ENCODE measurements at places on chromosomes 16 and 17.

DNA sequence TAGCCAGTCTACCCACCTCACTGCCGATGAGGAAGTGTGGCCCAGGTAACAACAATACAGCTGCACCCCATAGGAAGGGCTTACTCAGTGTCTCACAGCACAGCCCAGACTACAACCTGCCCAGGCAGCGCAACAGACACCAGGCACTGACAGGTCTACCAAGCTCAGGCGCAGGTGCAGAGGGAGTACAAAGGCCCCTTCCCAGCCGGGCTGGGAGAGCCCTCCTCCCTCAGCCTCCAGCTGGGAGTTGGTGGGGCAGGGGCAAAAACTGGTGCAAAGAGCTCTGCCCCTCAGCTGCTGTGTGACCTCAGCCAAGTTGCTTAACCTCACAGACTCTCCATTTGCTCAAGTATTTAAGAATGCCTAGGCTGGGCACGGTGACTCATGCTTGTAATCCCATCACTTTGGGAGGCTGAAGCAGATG, 112.6 kb upstream of the LHX1 start:
- DNase-seq = no peak

GRCh38 chr17:28468781-28469180, 4.7 kb upstream of the SLC13A2 start:
- DNase-seq = no peak

DNA sequence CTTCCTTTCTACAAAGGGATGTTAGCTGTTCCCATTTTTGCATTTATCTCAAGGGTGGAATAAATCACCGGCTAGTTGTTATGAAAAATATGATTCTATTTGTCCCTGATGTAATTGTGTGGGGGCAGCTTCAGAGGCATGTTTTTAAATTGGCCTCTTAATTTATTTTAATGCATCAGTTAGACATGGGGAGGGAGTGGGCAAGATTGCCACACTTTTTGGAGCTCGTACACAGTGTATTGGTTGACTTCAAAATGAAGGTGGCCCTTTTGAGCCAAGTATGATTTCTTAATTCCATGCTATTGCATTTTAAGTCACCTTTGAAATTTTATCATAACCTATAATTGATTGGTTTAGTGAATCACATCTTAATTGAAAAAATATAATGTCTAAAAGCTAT, 223.7 kb downstream of the CDH11 start:
- no peak for DNase-seq

DNA sequence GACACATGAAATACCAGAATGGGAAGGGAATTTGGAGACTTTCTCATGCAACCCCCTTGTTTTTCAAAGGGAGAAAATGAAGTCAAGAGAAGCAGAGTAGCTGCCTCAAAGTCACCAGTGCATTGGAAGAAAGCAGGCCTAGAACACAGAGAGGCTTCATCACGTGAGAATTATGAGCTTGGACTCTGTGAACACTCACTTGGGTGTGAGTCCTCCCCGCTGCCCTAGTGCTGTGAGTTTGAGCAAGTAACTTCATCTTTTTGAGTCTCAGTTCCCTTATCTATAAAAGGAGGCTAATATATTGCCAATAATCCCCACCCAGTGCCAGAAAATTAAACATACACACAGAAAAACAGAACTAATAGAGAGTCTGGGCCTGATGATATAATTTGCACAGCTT, 315.8 kb downstream of the XYLT1 start:
- DNase-seq = no peak

GRCh38 chr16:6483469-6484033, 849.1 kb upstream of the RBFOX1 start:
- no peak for DNase-seq

DNA sequence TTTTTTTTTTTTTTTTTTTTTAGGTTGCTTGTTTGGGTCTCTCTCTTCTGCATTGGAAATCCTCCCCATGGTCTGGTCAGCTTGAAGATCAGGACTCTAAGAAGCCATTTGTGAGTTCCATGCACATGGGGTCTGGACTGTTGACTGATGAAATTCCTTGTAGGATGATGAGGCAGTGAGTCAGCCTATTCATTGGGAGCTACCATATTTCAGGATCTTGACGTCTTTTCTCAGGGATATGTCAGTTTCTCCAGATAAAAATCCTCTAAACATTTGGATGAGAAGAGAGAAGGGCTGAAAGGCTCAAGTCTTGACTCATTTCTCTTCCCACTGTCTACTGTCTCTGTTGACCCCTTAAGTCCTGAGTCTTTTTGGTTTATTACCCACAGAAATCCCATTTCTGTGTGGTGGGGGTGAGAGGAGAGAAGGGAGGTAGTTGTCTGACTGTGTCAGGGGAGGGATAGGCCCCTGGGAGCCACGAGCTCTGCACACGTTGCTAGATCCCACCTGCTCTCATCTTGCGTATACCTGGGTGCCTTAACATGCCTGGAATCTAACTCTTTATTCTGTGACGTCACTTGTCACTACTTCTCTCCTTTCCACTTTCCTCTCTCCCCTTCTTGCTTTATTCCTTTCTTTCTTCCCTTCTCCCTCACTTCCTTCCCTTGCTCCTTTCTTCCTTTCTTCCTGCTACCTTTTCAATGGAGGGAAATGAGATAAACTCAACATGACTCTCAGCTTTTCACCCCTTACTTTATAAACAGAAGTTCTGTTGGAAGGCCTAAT, 333.1 kb upstream of the XYLT1 start:
- no peak for DNase-seq

DNA sequence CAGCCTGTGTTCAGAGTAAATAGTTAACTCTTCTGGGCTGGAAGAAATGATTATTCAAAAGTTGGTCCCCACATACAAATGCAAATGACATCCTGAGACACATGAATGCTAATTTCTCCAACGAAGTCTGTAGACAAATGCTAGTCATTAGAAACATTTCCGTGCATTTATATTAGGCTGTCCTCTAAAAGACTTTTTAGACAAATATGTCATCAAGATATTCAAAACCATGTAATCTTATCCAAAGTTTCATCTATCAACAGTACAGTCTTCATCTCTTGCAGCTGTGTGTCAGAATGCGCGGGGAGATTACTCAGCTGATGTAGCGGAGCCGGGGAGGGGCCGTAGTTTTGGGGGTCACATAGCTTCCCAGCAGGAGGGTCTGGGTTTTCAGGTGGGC, 33.8 kb upstream of the MAF start:
- no peak for DNase-seq

- peak; percentile 15 for DNase-seq
These were observed 90.4 kb downstream of the MARF1 start for GRCh38 chr16:15552507-15552906.

- DNase-seq = peak; percentile 87
These were observed 2.6 kb upstream of the GRIN2C start for GRCh38 chr17:74862108-74862901.

- no peak for DNase-seq
These were observed 325.8 kb downstream of the CBLN1 start for GRCh38 chr16:48955837-48956236.

DNA sequence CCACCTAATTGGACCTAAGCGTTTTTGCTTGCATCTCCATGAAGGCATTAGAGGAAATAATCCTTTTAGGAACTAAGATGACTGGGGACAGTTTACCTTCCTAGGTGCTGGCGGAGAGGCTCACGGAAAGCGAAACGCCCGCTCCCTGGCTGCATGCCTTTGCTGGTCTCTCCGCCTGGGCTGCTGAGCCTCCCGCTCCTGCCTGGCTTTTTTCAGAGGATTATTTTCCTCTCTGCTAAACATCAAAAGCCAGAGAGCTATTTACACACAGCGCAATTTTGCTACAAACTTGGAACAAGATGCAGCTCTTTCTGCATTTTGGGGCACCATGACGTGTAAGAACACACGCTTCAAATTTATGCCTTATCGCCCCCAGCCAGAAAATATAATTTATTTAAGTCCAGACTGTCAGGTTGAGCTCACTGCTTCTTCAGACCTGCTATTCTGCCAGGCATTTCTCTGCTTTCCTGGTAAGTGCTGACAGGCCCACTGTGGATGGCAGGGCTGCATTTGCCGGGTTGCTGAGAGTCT, 124.4 kb downstream of the SPACA3 start:
- no peak for DNase-seq

DNA sequence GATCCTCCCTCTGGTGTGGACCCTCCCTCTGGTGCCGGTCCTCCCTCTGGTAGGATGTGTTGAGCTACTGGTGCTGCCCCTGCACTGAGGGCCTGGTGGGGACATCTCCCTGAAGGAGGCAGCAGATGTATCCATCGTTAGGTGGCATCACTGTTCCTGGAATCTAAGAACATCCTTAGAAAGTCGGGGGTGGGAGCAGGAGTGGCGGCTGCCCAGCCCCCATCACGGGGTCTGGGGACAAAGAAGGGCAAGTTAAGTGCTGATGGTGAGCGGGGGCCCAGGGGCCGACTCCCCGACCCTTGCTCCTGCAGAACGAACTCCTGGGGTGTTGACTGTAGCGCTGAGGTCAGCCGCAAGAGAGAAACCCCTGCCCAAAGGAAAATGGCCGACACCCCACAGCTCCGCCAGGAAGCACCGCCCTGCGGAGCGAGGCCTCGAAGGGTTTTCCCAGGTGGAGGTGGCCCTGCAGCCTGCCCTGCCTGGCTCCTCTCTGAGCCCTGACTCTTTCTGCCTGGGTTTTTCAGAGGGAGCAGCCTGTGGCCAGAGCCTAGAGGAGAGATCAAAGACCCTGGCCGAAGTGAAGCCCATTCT, 5.5 kb downstream of the CTU2 start:
- DNase-seq = no peak

DNA sequence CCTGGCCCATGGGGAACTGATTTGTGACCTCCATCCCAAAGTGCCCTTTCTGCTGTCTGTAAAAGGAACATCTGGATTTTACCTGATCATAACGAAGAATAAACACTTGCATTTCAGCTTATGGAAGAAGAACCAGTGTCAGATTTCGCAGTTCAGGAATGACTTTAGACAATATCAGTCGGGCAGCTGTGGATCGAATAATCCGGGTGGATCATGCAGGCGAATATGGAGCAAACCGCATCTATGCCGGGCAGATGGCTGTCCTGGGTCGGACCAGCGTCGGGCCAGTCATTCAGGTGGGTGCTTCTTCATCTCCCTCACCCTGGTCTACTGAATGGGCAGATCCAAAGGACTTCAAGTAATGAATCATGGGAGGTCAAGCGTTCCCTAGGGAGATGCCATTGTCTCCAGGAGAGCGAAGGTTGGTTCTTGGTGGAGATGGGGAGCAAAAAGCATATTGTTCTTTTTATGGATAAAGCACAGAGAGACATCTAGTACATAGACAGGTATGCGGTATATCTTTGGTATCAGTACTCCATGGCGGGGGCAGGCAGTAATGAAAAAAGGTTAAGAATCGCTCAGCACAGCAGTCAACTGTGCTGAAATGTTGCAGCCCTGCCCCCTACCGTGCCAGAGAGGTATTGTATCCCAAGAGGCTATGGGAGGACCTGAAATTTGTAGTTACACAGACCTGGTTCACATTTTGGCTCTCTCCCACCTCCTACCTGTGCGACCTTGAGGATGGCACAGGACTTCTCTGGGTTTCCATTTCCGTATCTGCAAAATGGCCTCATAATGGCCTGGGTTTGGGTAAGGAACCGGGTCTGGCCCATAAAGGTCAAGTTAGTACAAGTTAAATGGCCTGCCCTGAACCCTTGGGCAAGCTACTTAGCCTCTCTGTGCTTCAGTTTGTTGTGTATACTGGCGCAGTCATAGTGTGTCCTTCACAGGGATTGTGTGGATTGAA, 4.7 kb downstream of the COQ7 start:
- DNase-seq = no peak

DNA sequence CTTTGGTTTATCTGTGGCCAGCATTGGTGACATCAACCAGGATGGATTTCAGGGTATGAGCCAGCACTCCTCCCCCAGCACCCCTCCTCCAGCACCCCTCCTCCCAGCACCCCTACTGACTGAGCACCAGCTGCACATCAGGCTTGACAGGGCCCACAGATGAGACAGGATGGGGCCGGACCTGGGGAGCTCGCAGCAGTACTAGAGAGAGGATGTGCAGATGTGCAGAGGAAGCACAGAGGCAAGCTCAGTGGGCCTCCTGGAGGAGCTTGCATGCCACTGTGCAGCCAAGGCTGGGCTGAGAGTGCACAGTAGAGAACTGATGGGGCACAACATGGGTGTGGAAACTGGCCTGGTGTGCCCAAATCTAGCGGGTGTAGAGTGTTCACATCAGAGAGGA, 16.2 kb downstream of the ITGA3 start:
- no peak for DNase-seq

DNA sequence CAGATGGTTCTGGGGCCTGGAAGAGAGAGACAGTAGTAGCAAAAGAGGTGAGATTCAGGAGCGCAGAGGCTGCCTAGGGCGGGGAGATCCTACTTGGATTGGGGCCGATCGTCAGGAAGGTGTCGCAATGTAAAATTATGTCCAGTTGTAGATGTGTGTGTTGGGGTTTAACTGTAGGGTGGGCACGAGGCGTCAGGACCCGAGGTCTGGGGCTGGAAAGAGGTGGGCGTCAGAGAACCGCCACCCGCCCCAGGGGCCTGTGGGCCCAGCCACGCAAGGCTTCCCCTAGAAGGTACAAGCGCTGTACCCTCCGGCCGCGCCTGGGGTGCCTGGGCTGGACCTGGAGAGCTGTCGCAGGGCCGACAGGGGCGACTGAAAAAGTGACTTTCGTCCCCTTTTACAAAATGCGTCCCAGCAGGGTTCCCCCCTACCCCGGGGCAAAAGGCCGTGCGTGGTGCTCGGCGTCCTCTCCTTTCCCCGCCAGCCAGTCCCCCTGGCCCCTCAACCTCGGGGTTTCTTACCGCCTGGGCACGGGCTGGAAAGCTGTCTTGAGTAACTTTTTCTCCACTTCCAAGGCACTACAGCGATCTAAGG, 2.8 kb downstream of the IRX3 start:
- DNase-seq = no peak

GRCh38 chr16:83549316-83550182, 258.2 kb upstream of the HSBP1 start:
- no peak for DNase-seq

GRCh38 chr17:15145621-15146020, 119.5 kb downstream of the PMP22 start:
- DNase-seq = no peak

- DNase-seq = no peak
These were observed 118.8 kb downstream of the ITFG1 start for GRCh38 chr16:47342055-47342454.

- DNase-seq = no peak
These were observed 1.9 kb upstream of the C16orf74 start for GRCh38 chr16:85752511-85753420.

- DNase-seq = no peak
These were observed 422.9 kb downstream of the WWOX start for GRCh38 chr16:78522327-78522726.

DNA sequence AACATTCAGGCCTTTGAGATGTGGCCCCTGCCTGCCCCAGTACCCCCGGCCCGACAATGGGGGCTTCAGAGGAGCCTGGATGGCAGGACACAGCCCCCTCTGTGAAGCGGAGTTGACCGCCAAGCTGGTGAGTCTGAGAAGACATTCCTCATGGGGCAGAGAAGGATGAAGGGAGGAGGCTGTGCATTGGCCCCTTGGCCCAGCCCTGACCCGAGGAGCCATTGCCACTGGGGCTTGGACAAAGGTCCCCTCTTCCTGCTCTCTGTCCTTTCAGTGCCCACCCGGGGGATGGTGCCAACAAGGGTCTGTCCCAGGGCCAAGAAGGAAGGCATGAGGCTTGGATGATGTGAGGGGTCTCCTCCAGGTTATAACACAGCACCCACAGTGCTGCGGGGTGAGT, 30.9 kb upstream of the PHB1 start:
- no peak for DNase-seq

All from activated naive CD4-positive, alpha-beta T cell treated with anti-CD3 and anti-CD28 coated beads, Interleukin-2, amount 50 U/mL, for 72 hours (primary cell).